ENCODE measurements at places on chromosomes 2 and 18. TPM values are rescaled to one million over a fixed set of nuclear protein-coding genes. Genes with fewer than 3 reads are reported as not detected.

ZNF385B gene
- total RNA-seq, result not detected

PLCL1 gene
- total RNA-seq, result 1.2 TPM

DNA sequence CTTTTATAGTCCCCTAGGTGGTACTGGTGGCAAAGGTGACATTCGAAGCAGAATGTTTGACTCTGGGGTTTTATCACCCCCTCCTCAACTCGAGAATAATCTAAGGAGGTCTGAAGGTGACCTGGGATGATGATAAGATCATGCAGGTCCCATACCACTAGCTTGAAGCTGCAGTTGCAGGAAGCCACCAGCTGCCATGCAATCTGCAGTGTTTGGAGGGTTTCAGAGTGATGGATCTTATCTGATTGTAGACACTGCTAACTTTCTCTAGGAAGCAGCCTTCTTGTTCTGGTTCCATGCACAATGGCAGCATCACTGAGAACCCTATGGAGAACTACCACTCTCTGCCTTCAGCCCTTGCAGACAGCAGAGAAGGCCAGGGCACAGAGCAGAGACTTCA is 59.4 kb upstream of the LRPPRC start:
- DNase-seq, result no peak
- no peak overlapping the region for H3K27ac ChIP-seq
- H3K27me3 ChIP-seq, result peaks cover 2% of the 10 kb centered on the region
- no peak overlapping the region for H3K4me3 ChIP-seq

DNA sequence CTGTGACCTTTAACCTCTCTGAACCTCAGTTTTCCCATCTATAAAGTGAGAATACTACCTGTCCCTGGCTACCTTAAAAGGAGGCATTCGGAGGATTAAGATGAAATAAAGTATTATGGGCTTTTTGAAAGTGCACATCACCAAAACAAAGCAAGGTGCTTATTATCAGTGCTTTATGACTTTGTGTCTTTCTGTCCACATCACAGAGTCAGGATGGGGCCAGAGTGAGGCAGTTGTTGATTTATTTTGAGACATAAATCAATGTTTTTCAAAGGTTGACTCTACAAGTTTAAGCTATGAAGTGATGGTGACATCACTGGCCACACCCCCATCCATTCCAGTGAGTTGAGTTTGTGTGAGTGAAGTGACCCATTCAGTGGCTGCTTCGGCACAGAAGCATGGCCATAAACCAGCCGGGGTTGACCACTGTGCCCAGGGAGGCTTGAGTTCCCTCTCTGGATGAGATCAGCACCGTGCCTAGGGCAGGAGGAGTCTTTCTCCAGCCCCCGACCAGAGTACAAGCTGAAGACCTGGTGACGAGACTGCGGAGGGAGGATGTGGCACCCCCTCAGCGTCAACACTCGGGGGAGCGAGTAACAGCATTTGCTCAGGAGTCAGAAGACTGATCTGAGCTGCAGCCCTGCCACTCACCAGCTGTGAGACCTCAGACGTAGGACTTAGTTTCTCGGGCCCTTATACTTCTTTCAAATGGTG is 89.0 kb upstream of the PPP1CB start:
- no peaks in the 10 kb centered on the region for H3K27me3 ChIP-seq
- DNase-seq, result no peak
- H3K36me3 ChIP-seq, result peaks cover 4% of the 10 kb centered on the region
- no peak overlapping the region for H3K4me3 ChIP-seq
- H3K4me1 ChIP-seq, result peaks cover 4% of the 10 kb centered on the region

Data from activated CD4-positive, alpha-beta memory T cell treated with anti-CD3 and anti-CD28 coated beads, Interleukin-2, amount 10 ng/mL, durations not matched to agents 7 days and 5 days (primary cell).